Suprapubic skin (tissue), 4 donors: ENCODE measurements at places on chromosomes 6 and 20. TPM values are rescaled to one million over a fixed set of nuclear protein-coding genes. Genes with fewer than 3 reads are reported as not detected.

DNA sequence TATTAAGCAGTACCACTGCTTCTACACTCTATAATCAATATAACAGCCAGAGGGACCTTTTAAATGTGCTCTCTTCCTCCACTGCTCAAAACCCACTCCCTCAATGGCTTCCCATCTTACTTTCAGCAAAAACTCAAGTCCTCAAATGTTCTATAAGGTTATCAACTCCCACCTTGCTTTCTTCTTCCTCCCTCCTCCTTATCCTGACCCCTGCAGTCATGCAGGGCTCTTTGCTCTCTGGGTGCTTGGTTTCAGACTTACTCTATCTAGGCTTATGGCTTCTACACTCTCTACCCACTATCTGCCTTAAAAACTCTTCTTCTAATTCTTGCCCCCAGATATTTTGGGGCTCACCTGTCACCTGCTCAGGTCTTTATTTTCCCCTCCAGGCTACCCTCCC, 5.3 kb downstream of the ARHGAP18 start:
- no peak overlapping the region for H3K4me3 ChIP-seq
- H3K27ac ChIP-seq = no peak overlapping the region
- no peak for DNase-seq
- peaks cover 41% of the 10 kb centered on the region for H3K4me1 ChIP-seq
- no peaks in the 10 kb centered on the region for H3K27me3 ChIP-seq

- H3K4me1 ChIP-seq = no peaks in the 10 kb centered on the region
- H3K27ac ChIP-seq = no peak overlapping the region
- no peak for DNase-seq
- no peak overlapping the region for H3K4me3 ChIP-seq
Measured at GRCh38 chr6:114055349-114055748, 84.4 kb upstream of the HDAC2 start.

DNA sequence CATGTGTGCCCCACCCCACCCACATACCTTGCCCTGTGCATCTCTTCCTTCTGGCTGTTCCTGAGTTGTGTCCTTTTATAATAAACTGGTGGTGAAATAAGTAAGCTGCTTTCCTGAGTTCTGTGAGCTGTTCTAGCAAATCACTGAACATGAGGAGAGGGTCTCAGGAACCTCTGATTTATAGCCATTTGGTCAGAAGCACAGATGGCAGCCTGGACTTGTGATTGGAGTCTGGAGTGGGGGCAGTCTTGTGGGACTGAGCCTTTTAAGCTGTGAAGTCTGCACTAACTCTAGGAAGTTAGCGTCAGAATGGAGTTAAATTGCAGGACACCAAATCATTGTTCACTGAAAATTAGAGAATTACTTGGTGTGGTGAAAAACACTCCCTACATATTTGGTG, 245.4 kb downstream of the LRFN2 start:
- no peak overlapping the region for H3K4me3 ChIP-seq
- H3K27ac ChIP-seq = no peak overlapping the region
- peaks cover 19% of the 10 kb centered on the region for H3K27me3 ChIP-seq
- DNase-seq = no peak

DNA sequence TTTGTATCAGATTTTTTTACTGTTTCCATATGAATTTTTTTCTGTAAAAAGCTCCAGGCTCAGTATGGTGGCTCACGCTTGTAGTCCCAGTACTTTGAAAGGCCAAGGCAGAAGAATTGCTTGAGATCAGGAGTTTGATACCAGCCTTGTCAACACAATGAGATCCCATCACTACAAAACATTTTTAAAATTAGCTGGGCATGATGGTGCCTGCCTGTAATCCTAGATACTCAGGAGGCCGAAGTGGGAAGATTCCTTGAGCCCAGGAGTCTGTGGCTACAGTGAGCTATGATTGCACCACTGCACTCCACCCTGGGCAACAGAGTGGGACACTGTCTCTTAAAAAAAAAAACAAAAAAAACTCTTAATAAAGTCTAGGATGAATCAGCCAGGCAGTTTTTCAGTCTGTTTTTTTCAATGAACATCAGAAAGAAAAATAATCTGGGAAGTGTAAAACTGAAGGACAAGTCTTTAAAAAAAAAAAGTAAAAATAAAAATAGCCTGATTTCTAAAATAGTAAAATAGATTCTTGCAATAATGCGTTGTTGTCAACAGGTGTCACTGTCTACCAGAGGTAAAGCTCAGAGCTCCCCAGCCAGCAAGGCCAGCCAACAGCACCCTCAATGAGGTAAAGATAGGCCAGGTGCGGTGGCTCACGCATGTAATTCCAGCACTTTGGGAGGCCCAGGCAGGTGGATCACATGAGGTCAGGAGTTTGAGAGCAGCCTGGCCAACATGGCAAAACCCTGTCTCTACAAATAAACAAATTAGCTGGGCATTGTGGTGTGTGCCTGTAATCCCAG, 9.3 kb upstream of the ATG5 start:
- H3K27ac ChIP-seq = no peak overlapping the region
- H3K27me3 ChIP-seq = peaks cover 3% of the 10 kb centered on the region
- no peak for DNase-seq
- no peaks in the 10 kb centered on the region for H3K36me3 ChIP-seq
- H3K4me3 ChIP-seq = no peak overlapping the region

- no peaks in the 10 kb centered on the region for H3K4me1 ChIP-seq
- H3K36me3 ChIP-seq = no peaks in the 10 kb centered on the region
- H3K27ac ChIP-seq = no peak overlapping the region
- H3K4me3 ChIP-seq = no peak overlapping the region
- no peak for DNase-seq
Measured at GRCh38 chr6:99362678-99363268, 13.3 kb upstream of the FAXC start.

DNA sequence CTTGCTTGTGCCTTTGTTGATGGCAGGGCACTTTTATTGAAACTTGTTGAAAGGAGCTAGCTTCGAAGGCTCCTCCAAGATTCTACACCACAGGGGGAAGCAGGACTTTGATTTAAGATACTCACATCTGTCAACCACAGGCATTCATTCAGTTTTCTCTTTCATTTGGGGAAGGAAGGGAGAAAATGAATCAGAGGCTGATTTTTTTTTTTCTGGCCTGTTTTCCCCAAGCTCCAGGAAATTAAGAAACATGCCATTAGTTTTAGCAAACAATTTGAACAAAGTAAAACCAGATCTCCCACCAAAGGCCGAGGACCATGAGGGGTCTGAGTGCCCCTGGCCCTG, 8.7 kb upstream of the APCDD1L start:
- H3K27ac ChIP-seq = no peak overlapping the region
- H3K36me3 ChIP-seq = no peaks in the 10 kb centered on the region
- no peaks in the 10 kb centered on the region for H3K27me3 ChIP-seq
- H3K4me1 ChIP-seq = no peaks in the 10 kb centered on the region

- H3K27ac ChIP-seq = no peak overlapping the region
- no peak for DNase-seq
- H3K36me3 ChIP-seq = no peaks in the 10 kb centered on the region
- no peaks in the 10 kb centered on the region for H3K27me3 ChIP-seq
- H3K4me3 ChIP-seq = no peak overlapping the region
Measured at GRCh38 chr6:72863131-72863530, 241.3 kb downstream of the KCNQ5 start.

DNA sequence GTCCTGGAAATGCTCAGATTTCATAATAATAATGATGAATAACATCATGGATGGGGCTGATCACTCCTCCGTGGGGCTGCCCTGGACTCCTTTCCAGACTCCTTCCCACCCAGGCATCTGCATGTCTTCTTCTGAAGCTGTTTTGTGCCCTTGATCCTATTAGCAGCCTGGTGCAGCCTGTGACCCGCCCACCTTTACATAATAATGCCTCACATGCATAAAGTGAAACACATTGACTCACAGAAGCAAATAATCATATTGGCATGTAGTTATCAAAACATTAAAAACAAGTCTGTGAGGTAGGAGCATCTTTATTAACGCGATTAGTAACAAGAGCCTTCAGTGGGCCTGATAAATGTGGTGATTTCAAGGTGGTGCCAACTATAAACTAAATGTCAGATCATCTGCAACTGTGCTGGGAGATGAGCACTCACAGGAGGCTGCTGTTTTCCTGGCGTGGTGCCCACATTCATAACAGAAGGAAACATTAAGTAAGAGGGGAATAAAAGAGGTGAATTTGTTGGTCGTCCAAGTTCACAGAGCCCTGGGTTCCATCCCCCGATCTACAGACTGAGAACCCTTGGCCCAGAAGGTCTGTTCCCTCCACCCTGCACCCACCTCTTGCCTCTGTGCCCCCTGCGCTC, 344.7 kb downstream of the CDH4 start:
- no peak overlapping the region for H3K27ac ChIP-seq
- no peaks in the 10 kb centered on the region for H3K4me1 ChIP-seq
- H3K27me3 ChIP-seq = peaks cover 4% of the 10 kb centered on the region
- no peak overlapping the region for H3K4me3 ChIP-seq

- no peak overlapping the region for H3K27ac ChIP-seq
- no peaks in the 10 kb centered on the region for H3K27me3 ChIP-seq
- DNase-seq = no peak
- H3K4me3 ChIP-seq = no peak overlapping the region
- no peaks in the 10 kb centered on the region for H3K4me1 ChIP-seq
Measured at GRCh38 chr20:13825465-13825864, 40.6 kb downstream of the NDUFAF5 start.

ERVFRD-1 gene
- total RNA-seq = not detected

HRH3 gene
- total RNA-seq = not detected

MUCL3 gene
- not detected for total RNA-seq

PROKR2 gene
- total RNA-seq = not detected

SLC16A10 gene
- 40.2 TPM for total RNA-seq

TNF gene
- total RNA-seq = 1.4 TPM

SLC22A2 gene
- not detected for total RNA-seq

ULBP3 gene
- total RNA-seq = not detected
